ENCODE measurements at places on chromosomes 11 and 22. TPM values are rescaled to one million over a fixed set of nuclear protein-coding genes. Genes with fewer than 3 reads are reported as not detected.

The TMEM191B gene
- total RNA-seq = 1.5 TPM

The MS4A3 gene
- total RNA-seq = not detected

The OR51B2 gene
- total RNA-seq = not detected

The IL18BP gene
- total RNA-seq = 13.1 TPM

The PATE2 gene
- 0.23 TPM for total RNA-seq

The CPT1A gene
- total RNA-seq = 33.3 TPM

The ZNF280A gene
- not detected for total RNA-seq

The TLCD5 gene
- 5.6 TPM for total RNA-seq

The ZNF70 gene
- total RNA-seq = 9.0 TPM

The HEPHL1 gene
- not detected for total RNA-seq

All from ureter (tissue), 1 donor.